ENCODE measurements at places on chromosomes 2 and 18.

DNA sequence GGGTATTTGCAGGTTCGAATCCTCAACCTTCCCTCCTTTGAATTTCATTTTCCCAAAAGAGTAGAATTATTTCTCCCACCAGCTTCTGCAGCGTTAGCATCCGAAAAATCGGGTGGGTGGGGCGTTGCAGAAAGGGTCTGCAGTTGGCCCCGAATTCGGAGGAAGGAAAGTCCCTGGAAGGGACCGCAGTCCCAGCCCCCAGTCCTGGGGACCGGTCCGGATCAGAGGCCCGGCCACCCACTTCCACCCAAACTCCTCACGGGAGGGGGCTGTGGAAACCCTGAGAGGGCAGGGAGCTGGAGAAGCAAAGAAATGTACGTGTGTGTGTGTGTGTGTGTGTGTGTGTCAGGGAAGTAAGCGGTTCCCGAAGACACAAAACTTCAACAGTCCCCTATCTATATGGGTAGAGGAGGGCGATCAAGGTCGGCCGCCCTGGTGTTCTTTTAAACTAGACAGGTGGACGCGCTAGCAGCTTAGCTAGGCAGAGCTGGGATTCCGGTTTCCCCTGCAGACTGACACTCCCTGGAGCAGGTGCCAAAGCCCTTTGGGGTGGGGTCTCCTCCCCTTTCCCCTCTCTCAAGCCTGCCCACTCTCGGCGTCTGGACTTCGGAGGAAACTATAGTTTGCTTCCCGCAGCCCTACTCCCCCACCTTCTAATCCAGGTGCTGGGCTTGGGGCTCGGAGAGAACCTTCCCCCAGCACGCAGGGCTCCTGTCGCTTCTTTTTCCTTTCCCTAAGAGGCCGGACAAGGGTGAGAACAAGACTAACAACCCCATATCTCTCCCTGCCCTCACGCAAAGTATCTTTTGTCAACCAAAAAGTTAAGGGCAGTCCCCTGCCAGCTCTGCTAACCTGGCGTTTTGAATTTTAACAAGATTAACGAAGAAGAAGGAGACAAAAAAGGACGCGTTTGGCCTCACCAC, 4.8 kb upstream of the ONECUT2 start:
- no peak for DNase-seq

- no peak for DNase-seq
Measured at GRCh38 chr2:199495147-199495546, 37.4 kb upstream of the SATB2 start.

DNA sequence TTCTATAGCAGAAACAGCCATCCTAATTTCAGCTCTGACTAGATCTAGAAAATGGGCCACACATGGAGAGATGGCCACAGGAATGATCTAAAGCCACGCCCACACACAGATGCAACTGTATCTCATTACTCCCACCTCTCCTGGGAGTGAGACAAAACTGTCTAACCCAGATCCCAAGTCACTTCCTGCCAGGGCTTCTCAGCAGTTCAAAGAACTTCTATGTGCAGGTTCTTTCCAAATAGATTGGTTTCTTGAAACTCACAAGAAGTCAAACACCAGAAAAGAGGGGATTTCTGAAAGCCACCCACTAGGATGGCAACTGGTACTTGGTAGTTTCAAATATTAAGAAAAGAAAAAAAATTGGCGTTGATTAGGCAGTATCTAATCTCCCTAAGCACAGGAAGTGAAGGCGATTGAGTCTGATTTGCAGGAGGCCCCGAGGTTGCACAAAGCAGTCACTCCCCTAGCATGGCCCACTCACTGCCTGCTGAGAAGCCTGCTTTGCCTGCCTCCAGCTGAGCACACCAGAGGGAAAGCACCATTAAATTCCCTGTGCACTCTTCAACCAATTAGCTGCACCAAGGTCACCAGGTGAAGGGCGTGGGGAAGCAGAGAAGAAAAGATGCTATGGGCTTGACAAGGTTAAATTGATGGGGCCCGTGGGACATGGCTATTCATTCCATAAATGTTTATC, 51.1 kb downstream of the PAPOLG start:
- DNase-seq = no peak

DNA sequence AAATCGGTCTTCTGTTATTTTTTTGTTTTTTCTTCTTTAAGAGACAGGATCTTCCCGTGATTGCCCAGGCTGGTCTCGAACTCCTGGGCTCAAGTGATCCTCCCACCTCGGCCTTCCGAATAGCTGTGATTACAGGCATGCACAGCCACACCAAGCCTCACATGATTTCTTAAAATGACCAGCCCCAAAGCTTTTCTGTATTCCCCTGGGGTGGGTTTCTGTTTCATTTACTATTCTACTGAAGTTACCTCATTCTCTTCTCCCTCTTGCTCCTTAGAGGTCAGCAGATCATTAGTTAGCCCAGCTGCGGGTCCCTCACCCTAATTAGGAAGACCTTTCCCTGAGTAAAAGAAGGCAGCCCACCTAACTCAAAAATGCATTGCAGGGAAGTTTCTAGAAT, 27.6 kb downstream of the SLC1A4 start:
- DNase-seq = no peak

- no peak for DNase-seq
Measured at GRCh38 chr2:121902171-121902591, 146.7 kb downstream of the TSN start.

GRCh38 chr2:229410264-229410663, 139.2 kb upstream of the PID1 start:
- no peak for DNase-seq

DNA sequence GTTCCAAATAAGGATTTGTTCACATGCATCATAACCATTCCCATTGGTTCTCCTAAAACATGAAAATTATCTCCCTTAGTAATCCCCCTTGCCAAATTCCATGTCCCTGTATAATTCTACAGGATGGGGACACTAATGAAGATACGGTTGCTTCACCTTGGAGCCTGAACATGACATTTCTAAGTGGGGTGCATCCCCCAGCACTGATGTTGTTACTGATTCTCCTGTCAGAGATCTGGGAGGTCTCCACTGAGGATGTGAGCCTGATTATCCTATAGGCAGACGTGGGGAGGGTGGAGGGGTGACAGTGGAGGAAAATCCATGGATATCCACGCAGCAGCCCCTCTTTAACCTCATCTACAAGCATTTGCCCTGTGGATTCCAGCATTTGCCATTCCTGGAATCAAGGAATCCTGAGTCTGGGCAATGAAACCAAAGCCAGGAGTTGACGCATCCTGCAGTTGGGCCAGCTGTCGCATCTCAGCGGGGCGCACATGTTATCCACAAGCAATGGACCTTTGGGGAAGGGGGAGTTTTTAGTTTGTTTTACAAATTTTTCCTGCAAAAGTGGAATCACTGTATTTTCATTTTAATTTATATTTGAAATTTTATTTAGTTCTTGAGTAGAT, 57.3 kb downstream of the HK2 start:
- DNase-seq = no peak

- DNase-seq = no peak
Measured at GRCh38 chr2:233489666-233490065, 76.9 kb downstream of the USP40 start.

DNA sequence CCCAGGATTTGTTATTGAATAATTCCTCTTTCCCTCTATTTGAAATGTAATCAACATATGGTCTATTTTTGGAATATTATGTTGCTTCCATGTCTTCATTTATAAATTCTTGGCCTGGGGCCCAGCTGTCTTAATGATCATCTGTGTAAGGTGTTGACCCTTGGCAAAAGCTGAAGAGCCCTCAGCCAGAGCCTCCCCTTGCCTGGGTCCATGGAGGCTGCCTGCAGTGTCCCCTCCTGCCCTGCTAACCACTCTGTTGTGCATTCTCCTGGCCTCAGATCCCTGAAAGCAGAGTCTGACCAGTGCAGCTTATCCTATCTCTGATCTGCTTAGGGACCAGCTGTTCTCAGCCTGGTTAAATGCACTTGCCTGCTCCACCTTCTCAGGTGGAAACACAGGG, 226.1 kb upstream of the APCDD1 start:
- DNase-seq = no peak

GRCh38 chr2:228344531-228344930, 163.0 kb upstream of the SPHKAP start:
- DNase-seq = no peak

- DNase-seq = no peak
Measured at GRCh38 chr2:43136011-43136799, 90.2 kb downstream of the ZFP36L2 start.

DNA sequence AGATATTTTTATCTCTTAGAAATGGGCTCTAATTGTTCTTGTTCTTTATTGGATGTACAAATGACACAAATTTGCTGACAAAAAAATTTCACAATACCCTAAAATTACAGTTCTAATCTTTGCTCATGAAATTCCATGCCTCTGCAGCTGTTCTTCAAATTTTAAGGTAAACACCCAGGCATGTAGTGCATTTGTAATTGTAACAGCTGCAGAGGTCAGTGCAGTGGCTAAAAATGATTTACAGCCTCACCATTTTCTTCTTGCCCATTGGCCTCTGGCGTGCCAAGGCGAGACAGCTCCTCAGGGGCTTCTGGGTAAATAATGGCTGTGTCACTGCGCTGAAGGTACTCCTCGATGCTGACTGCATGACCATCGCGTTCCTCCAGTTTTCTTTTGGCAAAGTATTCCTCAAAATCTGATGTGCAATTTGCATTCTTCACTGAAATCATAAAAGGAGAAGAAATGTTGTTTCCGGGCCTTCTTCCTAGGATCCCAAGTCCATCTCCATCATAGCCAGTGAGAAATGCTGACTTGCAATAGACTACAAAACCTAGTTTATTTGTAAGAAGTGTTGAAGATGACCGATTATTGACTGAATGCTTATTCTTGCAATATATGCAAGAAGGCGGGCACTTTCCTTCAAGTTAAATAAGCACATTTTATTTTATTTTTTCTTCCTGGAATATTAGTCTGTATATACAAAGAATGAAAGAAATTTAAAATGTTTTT, 115.2 kb downstream of the ZEB2 start:
- no peak for DNase-seq

- no peak for DNase-seq
Measured at GRCh38 chr2:224017957-224018356, 21.1 kb downstream of the SERPINE2 start.

- peak; percentile 44 for DNase-seq
Measured at GRCh38 chr18:75418293-75419005, 9.1 kb downstream of the SMIM21 start.

DNA sequence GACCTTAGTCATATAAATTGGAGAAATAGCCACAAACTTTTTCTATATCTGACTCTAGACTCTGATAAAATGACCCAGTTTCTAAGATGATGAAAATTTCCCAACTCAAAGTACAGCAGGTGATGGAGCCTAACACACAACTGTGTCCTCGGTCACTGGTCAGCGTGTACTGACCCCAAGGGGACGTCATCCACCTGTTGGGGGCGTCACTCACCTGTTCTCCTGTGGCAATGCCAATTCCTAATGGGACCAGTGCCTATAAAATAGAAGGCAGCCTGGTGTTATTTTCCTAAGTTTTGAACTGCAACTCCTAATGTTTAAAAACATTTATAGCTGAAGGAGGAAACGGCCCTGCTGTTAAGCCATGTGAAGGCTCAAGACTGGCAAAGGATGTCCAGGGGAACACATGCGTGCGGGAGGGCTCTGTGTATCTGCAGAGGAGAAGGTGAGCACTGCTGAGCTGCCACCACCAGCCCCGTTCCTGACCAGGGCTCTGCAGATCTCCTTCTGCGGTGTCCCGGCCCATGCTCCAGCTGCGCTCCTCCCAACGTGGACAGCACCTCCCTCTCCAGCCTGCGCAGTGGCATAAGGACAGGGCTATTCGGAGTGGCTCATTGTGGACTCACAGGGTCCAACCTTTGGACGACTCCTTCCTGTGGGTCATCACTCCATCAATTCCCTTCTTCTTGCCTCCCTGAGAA, 21.2 kb downstream of the TYMS start:
- DNase-seq = no peak

- peak; percentile 94 for DNase-seq
Measured at GRCh38 chr2:43634604-43635306, 2.3 kb upstream of the PLEKHH2 start.

DNA sequence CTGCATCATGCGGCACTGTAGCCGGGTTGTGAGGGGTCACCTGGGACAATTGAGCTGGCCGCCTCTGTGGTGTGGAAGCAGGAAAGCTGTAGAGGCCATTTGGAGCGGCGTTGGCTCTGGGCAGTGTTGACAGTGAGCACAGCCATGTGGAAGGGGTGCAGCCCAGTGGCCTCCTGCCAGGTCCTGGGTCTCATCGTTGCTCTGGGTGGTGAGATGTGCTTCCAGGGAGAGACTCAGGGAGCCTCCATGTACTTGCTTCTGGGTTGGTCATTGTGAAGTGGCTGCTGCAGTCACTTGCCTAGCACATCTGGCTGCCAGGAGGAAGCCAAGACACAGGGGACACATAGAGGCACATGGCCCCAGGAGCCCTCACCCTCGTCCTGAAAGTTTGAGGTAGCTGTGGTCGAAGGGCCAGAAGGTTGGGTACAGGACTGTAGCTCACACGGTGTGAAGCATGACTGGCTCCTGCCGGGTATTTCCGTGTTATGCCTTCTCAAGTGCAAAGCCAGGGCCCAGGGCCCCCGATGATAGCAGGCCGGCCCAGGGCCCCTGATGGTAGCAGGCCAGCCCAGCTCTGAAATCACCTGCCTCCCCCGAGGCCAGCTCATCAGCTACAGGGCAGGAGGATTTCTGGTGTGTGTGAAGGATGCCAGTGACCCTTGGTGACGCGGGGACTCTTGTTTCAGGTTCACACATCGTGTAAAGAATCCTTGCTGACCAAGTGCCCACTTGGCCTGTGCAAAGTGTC, 82.6 kb downstream of the DGKD start:
- no peak for DNase-seq

DNA sequence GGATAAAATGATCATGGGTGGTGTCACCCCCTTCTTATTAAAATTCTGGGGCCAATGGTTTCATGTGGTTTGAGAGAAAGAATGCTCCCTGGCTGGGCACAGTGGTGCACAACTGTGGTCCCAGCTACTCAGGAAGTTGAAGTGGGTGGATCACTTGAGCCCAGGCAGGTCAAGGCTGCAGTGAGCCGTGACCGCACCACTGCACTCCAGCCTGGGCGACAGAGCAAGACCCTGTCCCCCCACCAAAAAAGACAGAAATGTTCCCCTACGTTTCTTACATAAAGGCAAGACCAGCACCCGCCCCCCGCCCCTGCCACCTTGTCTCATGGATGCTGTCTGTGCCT, 53.0 kb upstream of the ID2 start:
- no peak for DNase-seq

DNA sequence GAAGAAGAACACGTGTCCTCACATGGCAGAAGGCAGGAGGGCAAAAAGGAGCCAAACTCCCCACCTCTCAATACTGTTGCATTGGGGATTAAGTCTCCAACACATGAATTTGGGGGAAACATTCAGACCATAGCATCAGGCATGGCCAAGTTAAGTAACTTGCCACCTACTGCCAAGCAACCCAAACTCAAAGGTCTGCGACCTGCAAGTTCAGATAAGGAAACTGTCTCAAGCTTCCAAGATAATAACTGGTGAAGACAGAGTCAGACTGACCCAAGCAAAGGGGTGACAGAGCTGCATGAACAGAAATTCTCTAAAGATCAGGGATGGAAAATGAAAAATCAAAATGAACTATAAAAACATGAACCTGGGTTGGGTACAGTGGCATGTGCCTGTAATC, 188.7 kb upstream of the SIX3 start:
- DNase-seq = no peak

GRCh38 chr2:128195435-128195984, 104.5 kb downstream of the UGGT1 start:
- DNase-seq = no peak

Measured in A549 (cell line).